Stimulated activated CD4-positive, alpha-beta T cell treated with anti-CD3 and anti-CD28 coated beads, Interleukin-2, amount 100 ng/mL, for 24 hours (primary cell): ENCODE measurements at places on chromosomes 3 and 15.

GRCh38 chr3:4656059-4656458 lies 162.9 kb downstream of the ITPR1 start:
- DNase-seq: no peak

- no peak for DNase-seq
Measured at GRCh38 chr3:189626286-189626685, 4.9 kb upstream of the TP63 start.

DNA sequence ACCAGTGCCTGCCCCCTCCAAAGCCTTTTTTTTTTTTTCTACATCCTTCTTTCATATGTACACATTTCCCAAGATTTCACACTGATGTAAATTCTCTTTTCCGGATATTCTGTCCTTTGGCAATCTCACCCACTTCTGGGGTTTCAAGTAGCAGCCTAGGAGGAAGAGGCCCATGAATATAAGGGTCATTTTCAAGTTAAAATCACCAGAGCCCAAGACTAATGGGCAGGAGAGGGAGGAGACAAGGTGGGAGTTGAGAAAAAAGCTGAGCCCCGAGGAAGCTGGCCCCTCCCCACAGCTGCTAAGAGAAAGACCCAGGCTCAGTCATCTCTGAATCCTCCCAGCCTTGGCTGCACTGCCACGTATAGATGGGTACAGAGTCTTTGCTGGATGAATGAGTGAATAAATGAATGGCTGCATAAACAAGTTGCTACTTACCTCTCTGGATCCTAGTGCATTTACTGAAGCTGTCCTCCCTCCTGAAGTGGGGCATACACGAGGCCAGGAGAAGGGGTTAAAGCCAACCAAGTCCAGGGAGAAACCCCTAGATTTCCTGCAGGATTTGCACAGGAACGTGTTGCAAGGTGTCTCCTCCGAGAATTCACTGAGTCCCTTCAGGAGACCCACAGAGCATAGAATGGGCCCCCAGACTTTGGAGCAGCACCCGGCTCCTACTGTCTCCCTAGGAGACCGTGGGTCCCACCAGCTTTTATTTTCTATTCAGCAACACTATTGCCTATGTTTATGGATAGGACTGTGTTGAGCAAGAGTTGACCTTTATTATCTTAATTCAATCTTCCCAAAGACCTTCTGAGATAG lies 100.8 kb upstream of the LIPC start:
- DNase-seq: no peak

GRCh38 chr3:13258280-13258679 lies 161.8 kb downstream of the NUP210 start:
- DNase-seq: no peak

GRCh38 chr3:109731639-109732473 lies 394.5 kb upstream of the DPPA4 start:
- DNase-seq: peak; percentile 73

GRCh38 chr3:52171514-52172261 lies 17.5 kb upstream of the POC1A start:
- DNase-seq: no peak

DNA sequence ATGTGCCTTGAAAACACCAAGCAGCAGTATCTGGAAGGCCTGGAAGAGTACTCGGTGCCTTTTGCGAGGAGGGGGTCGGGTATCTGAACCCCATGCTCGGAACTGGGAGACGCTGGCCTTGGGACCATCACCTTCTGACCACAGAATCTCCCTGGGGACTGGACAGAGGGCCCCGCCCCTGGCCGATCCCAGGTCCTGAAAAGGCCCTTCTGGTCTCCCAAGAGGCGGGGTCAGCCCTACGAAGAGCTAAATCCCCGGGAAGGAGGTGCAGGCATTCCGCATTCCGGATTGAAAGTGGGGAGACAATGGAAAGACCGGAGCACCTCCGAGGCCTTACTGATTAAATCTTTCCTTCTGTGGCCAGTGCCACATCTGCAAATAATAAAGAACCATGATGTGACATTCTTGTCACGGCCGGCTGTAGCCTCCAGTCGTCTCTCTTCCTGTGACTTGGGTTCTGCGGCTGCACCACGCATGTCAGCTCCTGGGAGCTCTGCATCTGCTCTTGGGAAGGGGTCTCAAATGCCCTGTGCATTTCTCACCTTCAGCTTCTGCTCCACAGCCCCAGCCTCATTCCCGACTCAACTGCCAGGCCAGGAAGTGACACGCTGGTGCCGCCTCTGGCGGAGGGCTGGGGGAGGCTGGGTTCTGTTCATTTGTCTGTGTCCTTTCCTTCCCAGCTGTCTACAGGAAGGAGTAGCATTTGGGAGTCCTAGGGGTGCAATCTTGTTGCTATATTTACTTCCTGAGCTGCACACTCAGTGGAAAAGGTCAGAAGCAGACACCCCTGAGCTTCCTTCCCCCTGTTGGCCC lies 173.5 kb downstream of the KLF13 start:
- no peak for DNase-seq

- DNase-seq: no peak
Measured at GRCh38 chr3:125693887-125694286, 98.6 kb upstream of the OSBPL11 start.

GRCh38 chr3:133040696-133041523 lies 2.7 kb downstream of the TMEM108 start:
- DNase-seq: peak; percentile 50

DNA sequence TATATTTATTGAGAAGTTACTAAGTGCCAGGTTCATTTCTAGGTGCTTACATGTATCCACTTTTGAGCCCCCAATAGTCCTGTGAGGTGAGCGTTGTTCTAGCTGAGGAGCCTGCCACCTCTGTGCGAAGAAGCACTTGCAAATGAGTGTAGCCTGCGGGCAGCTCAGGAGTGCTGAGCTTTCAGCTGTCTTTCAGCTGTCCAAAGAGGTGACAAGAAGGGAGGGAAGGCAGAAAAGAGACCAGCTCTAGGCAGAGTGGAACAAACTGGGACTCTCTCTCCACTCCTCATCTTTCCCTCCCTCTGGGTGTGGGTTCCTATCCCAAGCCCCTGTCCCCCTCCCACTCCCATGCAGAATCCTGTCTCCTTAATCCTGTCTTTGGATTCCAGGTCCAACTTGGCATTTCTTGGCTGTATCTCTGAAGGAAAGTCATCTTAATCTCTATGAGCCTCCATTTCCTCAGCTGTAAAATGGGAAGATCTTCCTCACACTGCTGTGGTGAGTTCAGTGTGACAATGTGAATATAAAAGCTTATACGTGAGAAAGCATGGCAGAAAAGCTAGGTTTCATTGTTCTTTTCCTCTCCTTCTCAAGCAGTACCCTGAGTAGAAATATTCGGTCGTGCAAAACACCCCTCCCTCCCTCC lies 6.7 kb upstream of the SRP14 start:
- peak; percentile 16 for DNase-seq

DNA sequence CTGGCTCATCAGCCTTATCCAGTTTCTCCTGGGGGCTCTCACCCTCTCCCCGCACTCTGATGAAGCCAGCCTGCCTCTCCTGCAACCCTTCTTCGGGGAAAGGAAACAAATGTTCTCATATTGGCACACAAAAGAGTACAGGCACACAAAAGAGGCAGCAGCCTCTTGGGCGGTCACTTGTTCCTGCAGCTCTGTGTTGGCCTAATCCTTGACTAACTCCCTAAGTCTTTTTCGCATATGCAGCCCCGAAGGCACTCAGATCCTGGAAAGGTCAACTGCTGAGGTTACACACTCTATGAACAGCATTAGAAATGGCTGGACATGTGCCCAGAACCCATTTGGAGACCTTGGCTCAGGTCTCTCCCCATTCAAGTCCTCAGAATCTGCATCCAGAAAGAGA lies 7.4 kb upstream of the CAMP start:
- no peak for DNase-seq

- DNase-seq: no peak
Measured at GRCh38 chr15:92377083-92377789, 16.4 kb upstream of the ST8SIA2 start.

- no peak for DNase-seq
Measured at GRCh38 chr15:55574096-55574495, 14.0 kb downstream of the PYGO1 start.

- no peak for DNase-seq
Measured at GRCh38 chr15:66144978-66145725, 108.4 kb downstream of the MEGF11 start.

DNA sequence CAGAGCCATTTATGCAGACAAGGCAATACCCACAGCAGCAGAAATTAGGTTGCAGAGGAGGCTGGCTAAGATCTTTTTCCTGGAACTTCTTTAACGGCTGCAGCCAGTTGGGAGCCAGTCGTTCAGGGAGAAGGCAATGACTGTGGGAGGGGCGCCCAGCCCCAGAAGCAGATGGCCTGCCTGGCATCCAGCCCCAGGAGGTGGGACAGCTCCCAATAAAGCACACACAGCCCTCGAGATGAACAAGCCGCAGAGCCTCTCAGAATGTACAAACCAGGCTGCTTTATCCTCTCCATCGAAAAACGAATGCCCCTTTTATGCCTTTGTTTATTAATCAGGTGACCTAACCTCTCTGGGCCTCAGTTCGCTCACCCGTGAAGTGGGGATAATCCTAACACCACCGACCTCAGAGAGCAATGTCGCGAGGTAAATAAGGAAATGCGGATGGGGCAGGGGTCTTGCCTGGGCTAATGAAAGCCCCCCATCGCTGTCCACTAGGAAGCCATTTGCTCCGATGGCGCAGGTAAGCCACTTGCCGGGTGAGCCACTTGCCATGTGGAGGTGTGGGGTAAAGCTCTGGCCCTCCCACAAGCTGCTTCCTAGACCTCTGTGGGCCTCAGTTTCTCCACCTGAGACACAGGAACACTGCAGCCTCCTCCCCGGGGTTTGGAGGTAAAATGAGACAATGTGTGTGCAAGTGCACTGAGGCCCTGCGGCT lies 35.8 kb downstream of the MGLL start:
- DNase-seq: no peak

- no peak for DNase-seq
Measured at GRCh38 chr3:71265365-71265915, 318.1 kb downstream of the FOXP1 start.

GRCh38 chr15:68566377-68566954 lies 12.3 kb upstream of the CORO2B start:
- DNase-seq: no peak

- DNase-seq: no peak
Measured at GRCh38 chr3:188946351-188947240, 225.2 kb upstream of the TPRG1 start.

DNA sequence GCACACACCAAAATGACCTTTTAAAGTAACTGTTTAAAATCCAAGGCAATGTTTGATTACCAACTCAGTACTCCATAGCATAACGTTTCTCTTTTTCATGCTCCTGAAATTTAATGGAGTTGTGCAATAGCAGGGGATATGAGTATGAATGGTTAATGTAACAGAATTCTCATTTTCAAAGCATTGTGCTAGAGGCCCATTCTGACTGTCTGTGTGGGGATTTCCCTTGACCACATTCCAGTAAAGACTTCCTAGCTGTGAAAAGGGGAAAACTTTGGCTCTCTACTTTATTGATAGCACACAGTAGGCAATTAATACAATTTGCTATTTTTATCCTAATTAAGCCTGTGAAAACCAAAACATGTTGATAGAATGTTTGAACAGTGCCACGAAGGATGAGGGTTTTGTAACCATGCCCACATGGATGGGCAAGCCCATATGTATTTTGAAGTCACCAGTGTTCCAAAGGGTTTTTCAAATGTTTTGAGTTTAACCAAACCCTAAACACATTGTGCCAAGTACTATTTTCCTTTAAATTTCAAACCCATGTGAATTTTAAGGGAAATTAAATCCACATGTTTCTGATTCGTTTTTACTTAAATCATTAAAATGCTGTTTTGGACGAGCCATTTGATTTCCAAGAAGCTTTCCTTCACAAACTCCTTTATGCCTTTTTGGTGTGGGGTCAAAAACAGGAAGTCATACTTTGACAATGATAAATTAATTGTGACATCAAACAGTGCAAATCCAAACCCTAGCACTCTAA lies 261.2 kb downstream of the SHOX2 start:
- DNase-seq: no peak

GRCh38 chr3:63193647-63194046 lies 84.5 kb upstream of the SYNPR start:
- DNase-seq: no peak

DNA sequence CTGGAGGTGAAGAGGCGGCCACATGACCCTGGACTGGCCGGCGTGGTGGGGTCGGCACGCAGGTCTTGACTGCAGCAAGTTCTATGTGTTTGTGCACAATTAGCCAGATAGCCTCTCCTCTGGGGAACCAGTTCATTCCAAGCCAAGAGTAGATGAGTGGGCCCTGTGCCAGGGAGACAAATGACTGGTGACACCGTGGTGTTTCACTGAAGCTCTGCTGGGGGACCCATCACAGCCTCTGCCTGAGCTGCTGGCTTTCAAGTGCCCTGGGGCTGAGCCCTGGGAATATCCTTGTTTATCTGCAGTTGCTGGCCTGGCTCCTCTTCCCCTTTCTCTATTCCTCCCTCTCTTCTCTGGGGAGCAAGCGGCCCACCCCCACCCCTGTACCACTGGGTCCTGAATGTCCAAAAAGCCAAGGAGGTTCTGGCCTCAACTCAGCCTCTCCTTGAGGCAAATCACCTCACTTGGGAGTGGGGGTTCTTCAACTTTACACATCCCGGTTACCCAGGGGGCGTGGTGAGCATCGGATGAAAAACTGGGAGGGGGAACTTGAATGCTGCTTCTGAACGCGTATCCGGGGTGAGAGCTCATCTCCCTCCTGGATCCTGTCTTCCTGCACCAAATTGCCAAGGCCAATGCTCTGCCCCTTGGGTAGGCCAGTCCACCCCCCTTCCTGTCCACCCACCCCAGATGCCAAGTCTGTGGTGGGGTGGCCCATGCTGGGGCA lies 199.6 kb upstream of the LYSMD4 start:
- no peak for DNase-seq

GRCh38 chr3:170323331-170323730 lies 34.2 kb upstream of the SKIL start:
- DNase-seq: no peak

DNA sequence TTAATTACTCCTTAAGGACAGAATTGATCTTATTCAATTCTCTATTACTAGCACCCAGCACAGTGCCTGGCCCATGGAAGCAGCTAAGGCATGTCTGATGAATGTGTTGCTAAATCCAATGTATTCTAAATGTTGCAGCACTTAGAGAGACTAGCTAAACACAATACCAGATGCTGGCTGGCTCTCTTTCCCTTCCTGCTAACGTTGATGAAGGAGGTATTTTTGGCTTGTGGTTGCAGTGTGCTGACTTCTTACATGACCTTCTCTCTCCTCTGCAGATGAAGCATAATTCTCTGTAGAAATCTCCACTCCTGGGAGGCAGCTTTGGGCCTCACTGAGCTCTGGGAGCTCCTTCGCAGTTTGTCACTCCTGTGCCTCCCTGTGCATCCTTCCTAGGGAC lies 183.6 kb downstream of the PEX5L start:
- DNase-seq: no peak

DNA sequence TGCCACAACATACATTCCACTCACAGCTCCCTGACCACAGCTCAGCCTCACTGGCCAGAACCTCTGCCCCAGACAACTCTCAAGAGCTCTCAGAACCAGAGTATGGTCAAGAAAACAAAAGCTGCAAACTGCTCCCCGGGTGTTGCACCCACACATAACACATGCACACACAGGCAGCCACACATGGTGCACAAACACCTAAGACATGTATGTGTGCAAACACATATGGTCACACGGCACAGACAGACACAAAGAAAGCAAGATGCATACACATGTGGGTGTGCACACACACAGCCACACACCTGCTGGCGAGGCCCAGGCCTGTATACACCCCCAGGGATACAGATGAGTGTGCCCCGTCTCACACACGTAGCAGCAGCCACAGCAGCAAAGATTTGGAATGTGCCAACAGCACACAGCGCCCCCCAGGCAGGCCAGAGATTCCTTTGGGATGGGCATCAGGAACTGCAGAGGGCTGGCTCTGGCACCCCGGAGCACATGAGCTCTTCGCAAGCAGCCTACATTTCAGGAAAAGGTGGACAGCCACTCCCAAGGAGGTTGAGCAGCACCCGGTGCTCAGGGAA lies 6.6 kb downstream of the KLF15 start:
- DNase-seq: no peak

- no peak for DNase-seq
Measured at GRCh38 chr3:141217389-141217788, 14.2 kb upstream of the PXYLP1 start.
